ENCODE measurements at places on chromosomes 1 and 21. TPM values are rescaled to one million over a fixed set of nuclear protein-coding genes. Genes with fewer than 3 reads are reported as not detected.

KRTAP19-3 gene
- total RNA-seq = not detected

RNU1-4 gene
- 1,341 TPM for total RNA-seq

GRCh38 chr21:26423511-26423910, 149.6 kb downstream of the CYYR1 start:
- no peak for DNase-seq

- no peak for DNase-seq
Measured at GRCh38 chr1:72830606-72831390, 548.5 kb upstream of the NEGR1 start.

CFAP126 gene
- total RNA-seq = not detected

DNA sequence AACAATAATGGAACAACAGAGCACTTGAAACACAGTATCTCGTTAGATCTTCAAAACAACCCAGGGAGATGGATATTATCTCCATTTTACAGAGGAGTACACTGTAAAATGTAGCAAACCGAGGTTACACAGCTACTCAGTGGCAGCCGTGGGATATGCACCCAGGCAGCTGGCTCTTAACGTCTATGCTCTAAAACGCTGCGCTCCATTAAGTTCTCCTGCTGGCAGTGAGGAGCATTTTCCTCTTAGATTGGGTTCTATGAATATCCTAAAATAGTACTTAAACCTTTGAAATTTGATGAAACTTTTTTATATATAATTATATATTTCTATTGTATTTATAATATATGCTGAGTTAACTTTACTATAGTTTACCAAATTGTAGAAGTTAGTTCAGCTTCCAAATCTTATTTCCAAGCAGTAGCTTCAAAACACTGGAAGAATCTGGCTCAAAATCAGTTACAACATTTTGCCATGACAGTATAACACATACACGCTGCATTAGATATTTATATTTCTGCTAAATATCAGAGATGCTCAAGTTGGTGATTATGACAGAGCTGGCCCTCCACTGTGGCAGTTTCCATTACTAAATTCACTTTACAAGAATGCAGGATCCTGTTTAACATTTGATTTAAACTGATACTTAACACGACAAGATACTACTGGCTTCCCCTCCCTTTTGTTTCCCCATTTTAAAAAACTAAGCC, 49.5 kb downstream of the TGFBR3 start:
- DNase-seq = no peak

DNA sequence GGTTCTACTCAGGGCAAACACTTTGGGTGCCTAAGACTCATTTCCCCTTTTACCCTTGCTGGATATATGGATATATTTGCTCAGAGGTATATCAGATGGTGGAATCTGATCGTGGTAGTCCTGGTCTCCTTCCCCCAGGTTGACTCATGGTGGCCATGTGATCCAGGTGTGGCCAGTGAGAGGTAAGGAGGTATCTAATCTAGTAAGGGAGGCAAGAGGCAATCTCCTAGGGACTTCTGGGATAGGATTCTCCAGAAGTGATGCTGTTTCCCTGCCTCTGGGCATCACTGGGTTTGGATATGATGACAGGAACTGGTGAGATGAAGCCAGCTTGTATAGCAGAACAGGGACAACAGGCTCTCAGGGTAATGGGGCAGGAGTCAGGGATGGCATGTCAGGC, 8.5 kb upstream of the DENND2D start:
- no peak for DNase-seq

GFI1 gene
- 42.8 TPM for total RNA-seq

- DNase-seq = no peak
Measured at GRCh38 chr1:7177021-7177420, 391.8 kb downstream of the CAMTA1 start.

FPGT gene
- 13.9 TPM for total RNA-seq

LRRC53 gene
- total RNA-seq = not detected

GRCh38 chr1:21935393-21935804, 1.7 kb downstream of the HSPG2 start:
- no peak for DNase-seq

DPYD gene
- total RNA-seq = 9.8 TPM

ACTA1 gene
- not detected for total RNA-seq

GRCh38 chr1:5993556-5994491, 1.6 kb upstream of the NPHP4 start:
- DNase-seq = peak; percentile 70

DNA sequence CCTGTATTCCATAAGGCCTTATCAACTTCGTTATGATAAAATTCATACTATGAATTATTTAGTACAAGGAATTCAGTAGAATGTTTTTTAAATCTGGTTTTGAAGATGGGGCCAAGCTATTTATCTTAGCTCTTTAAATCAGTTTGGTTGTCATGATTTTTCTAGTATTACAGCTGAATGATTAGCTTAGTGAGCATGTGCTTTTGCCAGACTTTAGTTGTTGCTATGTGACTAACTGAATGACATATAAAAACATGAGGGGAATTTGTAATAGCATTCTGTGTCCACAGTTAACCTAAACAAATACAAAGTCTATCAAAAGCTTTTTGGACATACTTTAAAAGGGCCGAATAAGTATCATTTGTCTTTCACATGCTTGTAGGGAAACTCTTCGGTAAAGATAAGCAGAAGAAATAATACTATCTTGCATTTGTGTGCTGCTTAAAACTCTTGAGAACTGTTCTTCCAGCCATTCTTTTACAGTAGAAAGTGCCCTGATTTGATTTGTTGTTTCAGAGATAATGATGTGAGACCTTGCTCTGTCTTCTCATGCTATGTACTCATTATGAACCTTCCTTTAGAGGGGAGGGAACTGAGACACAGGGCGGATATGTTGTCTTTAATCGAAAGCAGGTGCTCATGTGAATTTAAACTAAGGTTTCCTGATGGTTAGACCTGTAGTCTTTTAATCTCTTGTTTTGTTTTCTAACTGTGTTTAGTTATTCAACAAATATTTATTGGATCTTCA, 18.8 kb downstream of the NEK7 start:
- peak; percentile 43 for DNase-seq

S100A7A gene
- total RNA-seq = not detected

DNA sequence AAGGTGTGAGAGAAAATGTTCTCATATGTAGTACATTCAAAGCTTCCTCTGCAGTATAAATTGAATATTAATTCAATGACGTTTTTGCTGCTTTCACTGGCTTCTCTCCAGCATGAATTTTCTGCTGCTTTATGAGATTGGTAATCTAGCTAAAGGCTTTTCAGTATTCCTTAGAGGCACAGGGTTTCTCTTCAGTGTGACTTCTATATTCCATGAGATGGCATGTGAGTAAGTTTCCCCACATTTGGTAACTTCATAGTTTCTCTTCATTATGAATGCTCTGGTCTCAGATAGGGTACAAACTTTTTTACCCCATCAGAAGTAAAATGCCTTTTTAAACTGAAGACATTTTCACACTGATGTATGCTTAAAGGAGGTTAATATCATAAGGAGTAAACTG, 10.4 kb upstream of the KLF18 start:
- DNase-seq = no peak

DNA sequence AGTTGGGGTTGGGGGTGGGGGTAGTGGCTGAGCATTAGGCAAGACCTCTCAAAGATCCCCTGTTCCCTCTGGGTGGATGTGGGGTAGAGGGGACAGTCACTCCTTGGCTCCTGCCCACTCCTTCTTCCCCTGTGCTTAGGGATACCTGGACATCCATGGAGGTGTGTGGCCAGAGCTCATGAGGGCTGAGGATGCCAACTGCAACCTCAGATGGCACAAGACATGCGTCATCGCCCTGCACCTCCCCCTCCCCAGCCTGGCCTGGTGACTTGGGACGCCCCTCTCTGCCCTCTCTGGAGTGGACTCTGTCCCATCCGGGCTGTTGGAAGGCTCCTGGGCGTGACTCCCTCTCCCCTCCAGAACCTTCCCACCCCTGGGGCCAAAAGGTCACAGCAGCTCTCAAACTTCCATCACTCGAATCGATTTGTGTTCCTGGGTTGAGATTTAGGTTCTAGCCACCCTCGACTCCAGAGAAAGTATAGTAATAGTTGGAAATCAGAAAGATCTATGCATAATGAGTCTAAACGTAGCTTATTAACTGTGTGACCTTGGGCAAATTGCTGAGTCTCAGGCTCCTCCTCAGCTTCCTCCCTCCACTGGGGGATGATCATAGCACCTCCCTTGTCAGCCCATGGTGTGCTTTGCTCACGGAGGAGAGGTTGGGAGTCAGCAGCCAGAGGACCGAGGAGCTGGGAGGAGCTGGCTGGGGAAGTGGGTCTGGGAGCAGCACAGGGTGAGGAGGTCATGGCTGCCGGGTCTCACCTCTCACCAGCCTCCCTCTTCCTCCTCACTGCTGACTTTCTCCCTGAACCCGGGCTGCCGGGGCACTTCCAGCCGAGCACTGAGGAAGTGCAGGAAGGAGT, 2.2 kb upstream of the PTPN7 start:
- DNase-seq = peak; percentile 53

GRCh38 chr1:224739303-224739996, 123.3 kb downstream of the CNIH3 start:
- no peak for DNase-seq

F13B gene
- total RNA-seq = not detected

Data from activated naive CD4-positive, alpha-beta T cell treated with anti-CD3 and anti-CD28 coated beads for 36 hours (primary cell).